Cerebellum (tissue), 4 donors: ENCODE measurements at places on chromosomes 12 and 14. TPM values are rescaled to one million over a fixed set of nuclear protein-coding genes. Genes with fewer than 3 reads are reported as not detected.

GRCh38 chr12:21677622-21678277 is 20.1 kb upstream of the LDHB start:
- no peak for DNase-seq

NEUROD4 gene
- total RNA-seq, result 9.9 TPM

CISTR gene
- not detected for total RNA-seq

- no peak for DNase-seq
Measured at GRCh38 chr14:64442300-64442988, 22.9 kb upstream of the AKAP5 start.

GRCh38 chr14:91303091-91303923 is 58.8 kb upstream of the GPR68 start:
- DNase-seq, result no peak

CBX5 gene
- total RNA-seq, result 149 TPM

DNA sequence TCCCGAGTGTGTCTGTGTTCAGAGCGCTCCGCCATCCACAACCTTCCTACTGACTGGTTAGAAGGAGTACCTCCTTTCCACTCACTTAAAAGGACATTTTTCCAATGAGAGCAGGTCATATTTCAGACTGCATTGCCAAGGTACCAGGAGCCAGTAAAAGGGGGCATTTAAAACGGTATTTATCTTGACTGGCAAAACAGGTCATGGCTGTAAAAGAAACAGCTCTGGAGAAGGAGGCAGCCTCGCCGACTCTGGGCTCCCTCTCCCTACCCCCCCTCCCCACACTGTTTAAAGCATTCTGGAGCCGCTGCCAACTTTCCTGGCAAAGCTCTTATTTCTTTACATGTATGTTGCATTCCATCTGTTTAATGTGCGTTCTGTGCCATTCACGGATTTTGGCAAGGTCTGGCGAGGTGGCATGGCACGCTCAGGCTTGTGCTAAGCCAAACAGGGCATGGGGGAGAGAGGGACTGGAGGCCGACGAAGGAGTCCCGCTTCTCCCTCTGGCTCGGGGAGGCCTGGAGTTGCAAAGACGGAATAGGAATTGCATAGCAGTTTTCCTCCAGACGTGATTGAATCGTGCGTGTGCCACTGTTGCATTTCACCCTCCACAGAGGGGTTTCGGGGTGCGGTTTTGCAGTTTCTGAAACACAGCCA is 41.2 kb upstream of the MED13L start:
- no peak for DNase-seq

GPR33 gene
- not detected for total RNA-seq

- no peak for DNase-seq
Measured at GRCh38 chr12:103668520-103668919, 81.4 kb downstream of the STAB2 start.

PLEKHG7 gene
- total RNA-seq, result not detected

DNA sequence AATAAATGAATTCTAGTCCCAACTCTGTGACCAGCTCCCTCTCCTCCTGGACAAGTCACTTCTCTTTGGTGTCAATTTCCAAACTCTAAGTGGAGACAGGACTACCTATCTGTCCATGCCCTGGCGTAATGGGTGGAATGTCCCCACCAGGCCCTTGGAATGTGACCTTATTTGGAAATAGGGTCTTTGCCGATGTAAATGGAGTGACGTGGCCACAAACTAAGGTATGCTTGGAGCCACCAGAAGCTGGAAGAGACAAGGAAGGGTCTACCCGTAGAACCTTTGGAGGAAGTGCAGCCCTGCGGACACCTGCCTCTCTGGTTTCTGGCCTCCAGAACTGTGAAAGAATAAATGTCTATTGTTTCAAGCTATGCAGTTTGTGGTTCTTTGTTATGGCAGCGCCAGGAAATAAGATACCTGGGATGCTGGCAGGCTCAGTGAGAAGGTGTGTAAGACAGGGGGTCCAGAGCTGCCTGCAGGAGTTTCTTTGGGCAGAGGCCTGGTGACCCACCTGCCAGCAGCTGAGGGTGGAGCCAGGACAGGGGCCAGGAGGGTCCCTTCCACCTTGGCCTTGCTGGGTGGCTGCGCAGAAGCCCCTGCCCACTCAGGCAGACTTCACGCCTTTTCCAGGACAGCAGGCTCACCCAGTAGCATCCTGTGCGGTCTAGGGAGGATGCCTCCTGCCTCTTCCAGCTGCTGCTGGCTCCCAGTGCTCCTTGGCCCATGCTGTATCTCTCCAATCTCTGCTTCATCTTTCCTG is 45.8 kb downstream of the ARL6IP4 start:
- DNase-seq, result no peak

TMEM253 gene
- not detected for total RNA-seq

- no peak for DNase-seq
Measured at GRCh38 chr12:54417712-54418440, 1.2 kb downstream of the ITGA5 start.

FAM181A gene
- total RNA-seq, result 2.4 TPM

- DNase-seq, result no peak
Measured at GRCh38 chr12:65858831-65859230, 34.5 kb downstream of the HMGA2 start.
